ENCODE measurements at places on chromosomes 7 and 10.

- no peak for DNase-seq
Observed at GRCh38 chr10:89440226-89441009, 26.1 kb downstream of the IFIT5 start.

DNA sequence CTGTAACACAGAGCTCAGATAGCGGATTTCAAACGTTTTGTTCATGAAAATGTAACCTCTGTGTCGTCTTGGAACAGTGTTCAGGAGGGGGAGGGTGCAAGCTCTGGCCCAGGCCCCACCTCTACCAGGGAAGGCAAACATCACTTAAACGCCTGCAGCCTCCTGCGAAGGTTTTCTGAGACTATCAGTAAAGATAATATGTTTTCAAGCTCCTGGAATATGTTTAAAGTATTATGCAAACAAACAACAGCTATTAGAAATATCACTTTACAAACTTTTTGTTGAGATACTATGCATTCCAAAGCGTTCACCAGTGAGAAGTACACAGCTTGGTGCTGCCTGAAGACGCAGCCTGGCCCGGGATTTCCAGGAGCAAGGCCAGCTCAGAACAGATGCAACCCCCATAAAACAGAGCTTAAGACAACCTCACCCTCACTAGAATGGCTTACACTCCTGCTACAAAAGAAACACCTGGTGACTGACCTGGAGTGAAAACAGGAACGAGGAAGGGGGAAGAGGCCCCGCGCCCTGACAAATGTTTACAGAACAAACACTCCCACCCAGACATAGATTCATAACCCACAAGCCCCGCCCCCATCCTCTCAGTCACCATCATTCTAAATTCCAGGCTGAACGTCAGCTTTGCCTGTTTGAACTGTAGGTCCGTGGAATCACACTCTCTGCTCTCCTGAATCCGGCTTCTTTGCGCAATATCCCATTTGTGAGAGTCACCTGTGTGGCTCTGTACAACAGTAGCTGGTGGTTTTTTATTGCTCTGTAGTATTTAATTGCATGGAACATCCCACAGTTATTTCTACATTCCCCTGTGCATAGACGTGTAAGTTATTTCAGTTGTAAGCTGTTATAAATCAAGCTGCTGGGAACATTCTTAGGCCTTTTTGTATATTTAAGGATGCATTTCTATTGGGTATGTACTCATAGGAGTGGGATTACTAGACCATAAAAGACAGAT is 155.0 kb downstream of the PTPRN2 start:
- DNase-seq, result no peak

DNA sequence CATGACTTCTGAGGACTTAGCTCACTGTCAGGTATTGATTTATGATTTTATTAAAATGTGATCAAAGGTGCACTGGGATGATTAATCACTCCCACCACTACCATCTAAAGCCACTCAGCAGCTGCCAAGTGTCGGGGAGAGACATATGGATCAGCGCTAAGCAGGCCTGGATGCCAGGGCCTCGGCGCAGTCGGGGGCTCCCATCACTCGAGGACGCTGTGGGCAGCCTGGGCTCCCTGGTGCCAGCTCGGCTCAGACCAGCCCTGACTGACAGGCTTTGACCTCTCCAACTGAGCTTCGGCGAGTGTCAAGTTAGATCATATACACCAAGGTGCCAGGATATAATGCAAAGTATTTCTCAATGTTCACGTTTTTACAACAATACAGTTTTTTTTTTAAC is 267.7 kb downstream of the ACTR3B start:
- no peak for DNase-seq

DNA sequence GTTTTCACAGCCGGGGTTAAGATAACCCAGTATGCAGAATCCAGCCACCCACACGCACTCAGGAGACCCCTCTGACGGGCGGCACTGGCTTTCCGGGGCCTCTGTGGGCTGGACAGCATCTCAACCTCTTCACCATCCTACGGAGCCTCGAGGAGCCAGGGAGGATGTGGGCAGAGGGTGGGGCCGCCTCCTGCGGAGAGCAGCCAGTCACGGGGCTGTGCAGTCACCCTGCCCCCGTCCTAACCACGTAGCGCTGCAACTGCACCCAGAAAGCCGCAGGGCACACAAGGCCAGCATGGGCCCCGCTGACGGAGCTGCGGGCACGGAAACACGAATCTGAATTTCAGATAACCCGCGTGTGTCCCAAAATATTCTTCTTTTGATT is 270.3 kb downstream of the ELFN1 start:
- peak; percentile 94 for DNase-seq

GRCh38 chr7:24917510-24918239 is 62.3 kb downstream of the OSBPL3 start:
- DNase-seq, result no peak

- no peak for DNase-seq
Observed at GRCh38 chr10:89915968-89916367, 214.6 kb downstream of the KIF20B start.

- DNase-seq, result no peak
Observed at GRCh38 chr10:48291190-48291589, 15.3 kb upstream of the MAPK8 start.

Data from GM12891 (cell line).